ENCODE measurements at places on chromosomes 1 and 21. TPM values are rescaled to one million over a fixed set of nuclear protein-coding genes. Genes with fewer than 3 reads are reported as not detected.

TCHHL1 gene
- total RNA-seq: not detected

DNA sequence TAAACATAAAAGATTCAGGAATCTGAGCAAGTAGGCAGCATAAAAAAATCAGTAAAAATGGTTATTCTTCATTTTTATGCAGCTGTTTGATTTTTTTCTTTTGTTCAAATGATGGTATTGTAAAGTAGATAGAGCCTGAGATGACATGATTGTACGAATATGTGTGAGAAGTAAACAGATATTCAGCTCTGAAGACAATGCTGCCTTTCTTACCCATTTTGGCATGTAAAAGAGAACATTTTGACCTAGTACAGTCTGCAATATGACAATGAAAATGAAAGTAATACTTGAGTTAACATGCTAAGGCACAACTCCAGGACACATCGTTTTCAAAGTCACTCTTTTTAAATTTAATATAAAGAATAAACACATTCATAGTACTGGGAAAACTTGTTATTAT lies 95.7 kb upstream of the NCAM2 start:
- DNase-seq: no peak

DNA sequence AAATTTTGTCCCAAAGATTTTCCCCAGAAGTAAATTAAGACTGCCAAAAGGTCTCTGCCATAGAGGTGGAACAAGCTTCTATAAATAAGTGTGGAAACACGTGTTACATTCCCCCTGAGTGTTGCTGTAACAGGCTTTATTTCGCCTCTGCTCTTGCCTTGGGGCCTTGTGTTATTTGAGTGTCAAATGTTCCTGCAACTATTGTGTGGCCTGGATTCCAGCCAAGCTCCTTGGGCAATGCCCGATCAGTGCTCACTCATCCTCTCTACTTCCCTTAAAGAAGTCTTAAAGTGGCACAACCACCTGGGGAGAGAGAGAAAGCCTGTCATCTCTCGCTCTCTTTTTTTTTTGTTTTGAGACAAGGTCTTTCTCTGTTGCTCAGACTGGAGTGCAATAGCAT lies 156.7 kb downstream of the NR5A2 start:
- DNase-seq: peak; percentile 98

CLDN17 gene
- total RNA-seq: not detected

DNA sequence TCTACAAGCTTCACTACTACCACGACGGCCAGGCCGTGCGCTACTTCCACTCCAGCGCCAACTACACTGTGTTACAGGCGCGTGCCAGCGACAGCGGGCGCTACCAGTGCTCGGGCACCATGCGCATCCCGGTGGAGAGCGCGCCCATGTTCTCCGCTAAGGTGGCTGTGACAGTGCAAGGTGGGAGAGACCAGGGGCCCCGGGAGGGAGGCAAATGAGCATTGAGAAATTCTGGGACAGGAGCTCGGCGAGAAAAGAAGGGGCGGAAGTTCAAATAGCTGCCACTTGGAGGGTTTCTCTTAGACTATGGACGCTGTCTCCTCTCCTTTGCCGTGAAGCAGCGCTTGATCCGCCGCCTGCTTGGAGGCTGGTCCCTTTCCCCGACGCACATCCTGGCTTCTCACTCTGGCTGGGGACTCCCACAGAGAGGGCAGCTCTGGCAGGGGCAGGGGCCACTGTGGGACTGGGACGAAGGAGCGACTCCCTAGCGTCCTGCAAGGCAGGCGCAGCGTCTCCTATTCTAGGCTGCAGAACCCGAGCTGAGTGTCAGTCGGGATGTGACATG lies 4.6 kb downstream of the FCRLB start:
- DNase-seq: peak; percentile 16

DNA sequence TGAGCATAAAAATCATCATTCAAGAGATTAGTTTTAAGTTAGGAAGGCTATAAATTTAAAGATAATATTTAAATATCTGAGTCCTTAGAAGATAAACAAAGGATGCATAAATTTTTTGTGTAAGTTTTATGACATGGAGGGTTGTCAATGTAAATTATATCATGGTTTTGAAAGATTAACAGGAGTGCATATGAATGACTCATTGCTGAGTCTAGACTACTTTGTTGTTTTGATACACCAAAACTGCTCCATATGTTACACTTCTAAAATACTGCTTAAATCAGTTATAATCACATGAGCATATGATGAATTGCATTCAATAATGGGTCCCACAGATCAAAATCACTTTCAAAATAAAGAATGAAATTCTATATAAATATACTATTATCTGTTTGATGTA lies 312.5 kb downstream of the KCNT2 start:
- no peak for DNase-seq

CRYBG2 gene
- 7.1 TPM for total RNA-seq

DNA sequence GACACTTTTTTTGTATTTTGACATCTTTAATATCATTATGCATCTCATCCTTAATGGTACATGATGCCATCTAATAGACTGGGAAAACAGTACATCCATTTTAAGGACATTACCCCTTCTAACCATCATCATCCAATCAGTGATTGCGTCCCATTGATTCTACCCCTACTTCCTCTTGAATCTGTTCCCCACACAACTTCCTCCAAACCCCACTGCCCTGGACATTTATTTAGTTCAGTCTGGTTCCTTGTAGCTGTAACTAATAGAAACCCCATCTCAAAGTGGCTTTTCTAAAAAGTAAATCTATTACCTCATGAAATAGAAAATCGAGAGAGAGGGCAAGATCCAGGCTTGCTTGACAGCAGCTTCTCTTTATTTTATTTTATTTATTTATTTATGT lies 2.1 kb upstream of the ITLN1 start:
- DNase-seq: no peak

- peak; percentile 65 for DNase-seq
These were observed 38.2 kb downstream of the PTPRC start for GRCh38 chr1:198677027-198677426.

DNA sequence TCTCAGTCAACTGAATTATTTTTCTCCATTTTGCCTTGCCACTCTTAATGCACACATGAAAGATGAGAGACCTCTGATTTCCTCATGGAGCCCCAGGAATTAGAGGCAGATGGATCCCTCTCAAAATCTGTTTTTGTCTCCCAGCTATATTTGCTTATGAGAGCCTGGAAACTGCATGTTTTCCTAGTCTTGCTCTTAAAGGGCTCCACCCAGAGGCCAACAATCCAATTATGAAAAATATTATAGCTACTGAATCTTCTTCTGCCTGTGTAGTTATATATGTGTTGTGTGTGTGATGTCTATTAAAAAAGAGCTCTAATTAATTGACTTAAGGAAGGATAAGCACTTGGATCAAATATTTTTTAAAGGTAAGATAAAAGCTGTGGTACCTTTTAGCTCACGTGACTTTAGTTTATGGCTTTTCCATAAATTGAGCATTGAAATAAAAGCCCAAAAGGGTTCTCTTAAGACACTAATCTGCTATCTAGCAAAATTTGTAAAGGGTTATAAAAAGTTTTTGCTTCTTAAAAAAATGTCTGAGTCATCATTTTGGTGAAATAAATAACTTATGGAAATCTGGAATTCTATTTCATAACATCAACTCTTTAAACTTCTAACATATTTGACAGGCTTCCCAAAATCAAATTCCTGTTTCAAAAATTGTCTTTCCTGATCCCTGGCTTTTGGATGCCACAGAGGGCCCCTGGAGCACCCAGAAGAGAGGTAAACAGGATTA lies 31.2 kb upstream of the TSPEAR start:
- no peak for DNase-seq

DNA sequence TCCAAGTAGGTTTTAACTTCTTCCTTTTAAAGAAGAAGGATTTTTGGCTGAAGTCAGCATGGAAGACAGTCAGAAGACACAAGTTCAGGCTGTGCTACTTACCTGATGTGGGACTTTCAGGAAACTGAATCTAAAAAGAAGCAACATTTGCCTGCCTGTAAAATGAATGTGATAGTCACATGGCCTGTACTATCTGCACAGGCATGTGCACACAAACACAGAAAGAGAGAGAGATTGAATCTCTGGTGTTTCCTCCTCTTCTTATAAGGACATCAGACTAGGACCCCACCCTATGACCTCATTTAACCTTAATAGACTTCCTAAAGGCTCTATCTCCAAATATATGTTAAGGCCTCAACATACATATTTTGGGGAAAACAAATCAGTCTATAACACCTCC lies 542.9 kb downstream of the PLPP3 start:
- DNase-seq: no peak

DNA sequence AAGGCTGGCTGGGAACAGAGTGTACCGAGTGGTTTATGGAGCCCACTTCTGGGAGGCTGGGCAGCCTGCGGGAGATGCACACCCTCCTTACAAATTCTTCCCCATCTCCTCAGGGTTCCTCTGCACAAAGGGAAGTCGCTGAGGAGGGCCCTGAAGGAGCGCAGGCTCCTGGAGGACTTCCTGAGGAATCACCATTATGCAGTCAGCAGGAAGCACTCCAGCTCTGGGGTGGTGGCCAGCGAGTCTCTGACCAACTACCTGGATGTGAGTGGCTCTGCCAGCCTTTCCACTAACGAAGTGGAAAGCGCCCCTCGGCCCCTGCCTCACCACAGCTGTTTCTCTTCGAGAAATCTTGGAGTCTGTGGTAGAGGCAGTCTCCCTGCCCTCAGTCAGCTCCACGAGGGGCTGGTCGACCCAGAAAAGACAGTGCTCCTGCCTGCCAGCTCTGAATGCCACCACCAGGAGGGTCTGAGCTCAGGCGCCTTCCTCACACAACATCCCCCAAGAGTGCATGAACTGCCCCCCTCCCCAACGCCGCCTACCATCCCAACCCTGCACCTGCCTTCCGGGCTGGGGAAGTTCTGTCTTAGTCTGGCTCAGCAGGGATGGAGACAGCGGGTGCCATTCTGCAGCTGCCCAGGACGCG lies 31.8 kb downstream of the PROK1 start:
- no peak for DNase-seq

Data from renal cortical epithelial cell (primary cell).